Cardiac fibroblast (primary cell): ENCODE measurements at places on chromosomes 12 and 14.

GRCh38 chr14:21215130-21215878, 53.9 kb downstream of the HNRNPC start:
- DNase-seq: no peak

DNA sequence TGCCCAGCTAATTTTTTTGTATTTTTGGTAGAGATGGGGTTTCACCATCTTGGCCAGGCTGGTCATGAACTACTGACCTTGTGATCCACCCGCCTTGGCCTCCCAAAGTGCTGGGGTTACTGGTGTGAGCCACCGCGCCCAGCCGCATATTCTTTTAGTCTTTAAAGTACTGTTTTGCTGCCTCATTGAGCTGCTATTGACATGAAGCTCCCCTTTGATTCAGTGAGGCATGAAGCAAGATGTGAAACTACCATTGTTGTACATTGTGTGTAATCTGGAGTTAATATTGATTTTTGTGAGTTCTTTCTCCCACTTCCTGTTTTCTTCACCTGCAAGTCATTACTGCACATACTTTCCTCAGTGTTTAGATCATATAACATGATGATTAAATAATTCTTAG, 80.8 kb downstream of the MNAT1 start:
- no peak for DNase-seq

DNA sequence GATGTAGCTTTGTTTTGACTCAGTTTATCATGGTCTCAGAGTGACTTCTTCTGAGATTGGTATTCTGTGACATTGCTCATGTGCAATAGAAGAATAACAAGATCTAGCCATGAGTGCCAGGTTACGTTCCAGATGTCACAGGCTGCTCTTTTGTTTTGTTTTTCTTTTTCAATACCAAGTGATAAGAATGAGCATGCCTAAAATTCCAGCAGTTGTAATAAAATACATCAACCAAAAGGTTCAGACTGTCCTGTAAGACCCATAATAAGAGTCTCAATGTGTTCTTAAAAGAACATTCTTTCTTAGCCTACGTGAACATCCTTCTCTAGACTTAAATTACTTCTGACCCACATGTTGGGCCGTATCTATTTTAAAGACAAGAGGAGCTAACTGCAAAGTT, 669.2 kb downstream of the DIO2 start:
- peak; percentile 49 for DNase-seq

DNA sequence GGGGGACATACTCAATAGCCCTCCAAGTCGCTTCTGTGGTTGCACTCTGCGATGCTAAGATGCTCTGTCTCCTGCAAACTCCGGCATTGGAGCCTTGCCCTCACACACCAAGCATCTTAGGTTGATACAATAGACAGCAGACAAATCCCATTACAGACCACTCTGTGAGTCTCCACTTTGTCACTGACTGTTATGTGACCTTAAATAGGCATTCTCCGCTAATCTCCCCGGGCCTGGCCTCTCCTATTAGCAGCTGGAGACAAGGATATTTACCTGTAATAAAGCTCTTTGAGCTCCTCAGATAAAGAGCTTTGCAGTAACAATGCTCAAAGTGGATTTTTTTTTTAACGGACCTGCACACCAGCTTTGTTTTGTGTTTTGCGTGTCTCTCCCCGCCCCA, 479.7 kb upstream of the TBX3 start:
- DNase-seq: no peak

DNA sequence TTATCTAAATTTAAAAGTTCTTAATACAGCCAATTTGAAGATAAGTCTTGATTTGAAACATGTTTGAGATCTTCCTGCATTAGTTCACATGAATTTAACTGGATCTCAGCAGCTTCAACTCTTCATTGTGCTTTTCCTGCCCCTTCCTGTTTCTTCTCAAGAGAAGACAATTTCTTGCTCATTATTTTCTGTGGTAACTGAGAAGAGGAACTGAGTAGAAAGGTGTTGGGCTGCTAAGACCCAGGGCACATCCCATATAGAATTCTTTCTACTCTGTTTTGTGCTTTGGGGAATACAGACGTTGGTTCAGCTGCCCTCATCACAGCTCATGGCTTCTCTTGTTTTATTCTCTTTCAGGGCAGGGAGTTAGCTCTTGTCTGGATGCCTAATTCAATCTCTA, 110.2 kb downstream of the SNAPC1 start:
- no peak for DNase-seq

GRCh38 chr12:20150835-20151422, 217.4 kb upstream of the PDE3A start:
- peak; percentile 19 for DNase-seq

DNA sequence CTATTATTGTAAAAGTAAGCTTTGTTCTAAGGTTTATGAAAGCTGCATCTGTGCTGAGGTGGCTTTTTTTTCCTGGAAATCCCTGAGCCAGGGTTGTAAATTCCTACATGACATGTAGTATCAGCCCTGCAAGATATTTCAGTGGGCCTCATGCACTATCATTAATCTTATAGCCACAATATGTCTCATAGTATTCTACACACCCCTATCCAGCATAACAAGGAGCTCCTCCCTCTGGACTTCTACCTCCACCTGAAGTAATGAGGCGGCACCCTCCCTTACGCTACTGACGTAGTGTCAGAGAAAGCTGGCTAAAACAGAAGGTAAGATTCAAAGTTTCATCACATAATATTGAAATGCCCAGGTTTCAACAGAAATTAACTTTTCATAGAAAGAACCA, 35.5 kb downstream of the SLC5A8 start:
- no peak for DNase-seq

DNA sequence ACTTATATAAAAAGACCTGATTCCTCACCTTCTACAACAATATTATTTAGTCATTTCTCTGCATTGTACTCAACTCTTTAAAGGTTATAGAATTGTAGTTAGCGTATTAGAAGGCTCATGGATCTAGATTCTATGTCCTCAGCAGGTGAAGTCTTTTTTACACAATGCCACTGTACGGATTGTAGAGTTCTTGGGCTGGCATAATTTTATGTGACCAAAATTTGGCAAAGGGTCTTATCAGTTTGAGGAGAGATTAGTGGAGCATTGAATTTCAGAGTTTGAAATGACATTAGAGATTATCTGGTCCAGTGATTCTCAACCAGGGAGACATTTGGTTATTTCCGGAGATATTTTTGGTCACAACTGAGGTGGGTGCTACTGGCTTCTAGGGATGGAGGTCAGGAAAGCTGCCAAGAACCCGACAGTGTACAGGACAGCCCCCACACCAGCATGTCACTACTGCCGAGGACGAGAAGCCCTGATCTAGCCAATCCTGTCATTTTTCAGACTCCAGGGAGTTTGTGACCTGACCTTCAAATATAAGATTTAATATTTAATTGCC, 63.9 kb downstream of the BICD1 start:
- no peak for DNase-seq

DNA sequence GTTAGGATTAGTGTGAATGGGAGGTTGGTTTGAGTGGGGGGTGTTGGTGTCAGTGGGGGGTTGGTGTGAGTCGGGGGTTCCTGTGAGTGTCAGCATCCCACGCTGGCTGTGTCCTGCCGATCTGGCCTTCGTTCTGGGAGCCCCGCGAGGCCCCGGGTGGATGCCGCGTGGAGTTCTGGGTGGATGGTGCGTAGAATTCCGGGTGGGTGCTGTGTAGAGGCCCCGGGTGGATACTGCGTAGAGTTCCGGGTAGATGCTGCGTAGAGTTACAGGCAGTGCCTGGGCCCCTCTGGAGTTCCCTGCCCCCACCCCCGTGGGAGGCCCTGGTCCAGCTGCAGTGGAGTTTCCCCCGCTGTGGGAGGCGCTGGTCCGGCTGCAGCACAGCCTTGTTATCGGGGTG, 8.7 kb downstream of the NOC4L start:
- DNase-seq: no peak

- no peak for DNase-seq
Observed at GRCh38 chr14:66254038-66254437, 232.1 kb upstream of the CCDC196 start.

GRCh38 chr14:83883732-83884131, 1646.2 kb upstream of the FLRT2 start:
- DNase-seq: no peak

DNA sequence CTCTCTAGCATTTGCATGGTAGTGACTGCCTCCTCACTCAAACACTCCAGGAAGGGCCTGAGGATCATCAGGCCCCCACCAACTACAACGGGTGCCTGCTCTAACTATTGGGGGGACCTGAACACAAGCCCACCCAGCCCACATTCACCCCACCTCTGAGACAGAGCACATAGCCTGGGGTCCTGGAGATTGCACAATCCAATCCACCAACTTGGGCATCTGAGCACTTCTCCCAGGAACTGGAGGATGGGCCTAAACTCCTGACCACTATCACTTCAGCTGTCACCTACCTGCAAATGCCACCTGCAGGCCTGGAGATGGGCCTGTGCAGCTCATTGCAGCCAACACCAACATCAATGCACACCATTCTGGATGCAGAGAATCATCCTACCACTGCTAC, 66.6 kb downstream of the TMTC3 start:
- DNase-seq: no peak

- no peak for DNase-seq
Observed at GRCh38 chr14:34164162-34164864, 213.4 kb upstream of the EGLN3 start.

DNA sequence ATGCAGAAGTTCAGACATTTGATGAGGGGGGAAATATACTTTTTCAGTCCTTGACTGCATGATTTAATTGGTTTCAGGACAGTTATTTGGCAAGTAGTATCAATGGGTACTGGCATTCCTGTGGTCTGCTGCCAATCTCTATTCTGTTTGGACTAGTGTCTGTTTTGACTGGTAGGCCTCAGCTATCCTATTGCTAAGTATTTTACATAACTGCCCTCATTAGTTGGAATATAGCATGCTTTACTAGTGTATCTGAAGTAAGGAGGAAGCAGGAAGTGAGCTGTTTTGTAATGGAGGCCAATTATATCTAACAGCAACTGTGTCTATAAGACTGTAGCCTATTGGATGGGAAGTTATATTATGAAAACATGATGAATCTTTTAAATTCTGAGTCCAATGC, 104.3 kb downstream of the FLRT2 start:
- no peak for DNase-seq

- DNase-seq: no peak
Observed at GRCh38 chr12:77601069-77601468, 229.6 kb upstream of the NAV3 start.

DNA sequence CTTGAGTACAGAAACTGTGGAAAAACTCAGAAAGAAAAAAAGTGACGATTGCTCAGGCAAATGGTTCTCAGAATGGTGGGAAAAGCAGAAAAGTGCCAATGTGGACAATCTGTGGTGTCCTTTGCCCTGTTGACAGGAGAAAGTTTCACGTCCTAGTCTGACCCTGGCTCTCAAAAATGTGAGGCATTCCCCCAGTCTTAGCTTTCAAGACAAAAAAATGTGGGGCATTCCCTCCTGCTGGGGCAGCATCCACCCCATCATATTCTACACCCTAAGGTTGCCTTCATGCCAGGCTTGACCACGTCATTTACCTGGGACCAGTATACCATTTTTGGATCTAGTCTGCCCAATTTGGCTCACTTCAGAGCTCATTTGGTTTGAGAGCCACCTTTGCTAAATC, 20.7 kb upstream of the ANAPC7 start:
- DNase-seq: no peak

GRCh38 chr14:68822132-68822651, 29.3 kb upstream of the ZFP36L1 start:
- DNase-seq: no peak

DNA sequence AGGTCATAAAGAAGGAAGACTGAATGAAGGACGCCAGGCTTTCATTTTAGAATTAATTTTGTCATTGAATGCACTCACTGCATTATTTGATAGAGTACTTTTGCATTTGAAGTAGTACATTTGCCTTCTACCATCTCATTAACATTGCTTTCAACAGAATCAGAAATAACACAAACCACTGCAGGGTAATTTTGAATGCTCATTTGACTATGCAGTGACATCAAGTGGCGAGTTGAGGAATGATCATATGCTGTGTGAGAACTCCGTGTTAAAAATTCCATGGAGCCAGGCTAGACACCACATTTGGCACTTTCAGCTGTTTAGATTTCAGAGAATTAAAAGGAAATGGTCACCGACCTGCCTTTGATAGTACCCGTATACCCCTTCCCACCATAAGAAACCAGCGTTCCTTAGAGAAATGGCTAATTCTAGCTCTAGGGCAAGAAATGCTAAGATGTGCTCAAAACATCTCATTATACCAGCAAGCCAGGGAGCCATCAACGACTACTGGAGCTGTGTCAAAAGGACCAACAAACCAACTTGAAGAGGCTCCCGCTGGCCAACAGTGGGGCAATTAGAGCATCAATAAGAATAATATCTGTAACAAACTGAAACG, 16.5 kb downstream of the HEBP1 start:
- DNase-seq: peak; percentile 81

DNA sequence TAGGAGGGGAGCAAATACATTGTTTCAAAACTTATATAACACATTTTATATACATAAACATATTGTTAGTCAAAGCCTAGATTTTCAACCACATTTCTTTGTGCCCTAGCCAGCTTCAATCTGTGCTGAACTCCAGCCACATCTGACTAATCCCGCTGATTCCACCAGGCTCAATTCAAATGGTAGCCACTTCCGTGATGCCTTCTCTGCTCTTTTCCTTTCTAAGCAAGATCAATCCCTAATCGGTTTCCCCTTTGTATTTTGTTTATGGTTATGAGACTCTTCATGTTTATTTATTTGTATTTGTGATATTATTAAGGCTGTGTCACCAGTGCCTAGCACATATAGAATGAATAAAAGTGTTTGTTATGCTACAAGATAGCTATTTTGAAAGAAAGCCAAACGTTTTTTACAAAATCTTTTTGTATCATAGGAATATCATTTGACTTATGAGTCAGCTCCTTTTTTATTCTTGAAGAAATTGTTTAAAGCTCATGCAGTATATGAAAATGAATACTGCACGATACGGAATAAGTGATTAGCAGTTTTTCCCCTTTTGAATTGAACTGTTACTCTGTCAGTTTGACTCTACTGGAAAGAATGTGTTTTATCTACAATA, 110.2 kb downstream of the PLEKHA5 start:
- peak; percentile 63 for DNase-seq

GRCh38 chr14:56119201-56119981, 1.2 kb downstream of the PELI2 start:
- DNase-seq: peak; percentile 54

DNA sequence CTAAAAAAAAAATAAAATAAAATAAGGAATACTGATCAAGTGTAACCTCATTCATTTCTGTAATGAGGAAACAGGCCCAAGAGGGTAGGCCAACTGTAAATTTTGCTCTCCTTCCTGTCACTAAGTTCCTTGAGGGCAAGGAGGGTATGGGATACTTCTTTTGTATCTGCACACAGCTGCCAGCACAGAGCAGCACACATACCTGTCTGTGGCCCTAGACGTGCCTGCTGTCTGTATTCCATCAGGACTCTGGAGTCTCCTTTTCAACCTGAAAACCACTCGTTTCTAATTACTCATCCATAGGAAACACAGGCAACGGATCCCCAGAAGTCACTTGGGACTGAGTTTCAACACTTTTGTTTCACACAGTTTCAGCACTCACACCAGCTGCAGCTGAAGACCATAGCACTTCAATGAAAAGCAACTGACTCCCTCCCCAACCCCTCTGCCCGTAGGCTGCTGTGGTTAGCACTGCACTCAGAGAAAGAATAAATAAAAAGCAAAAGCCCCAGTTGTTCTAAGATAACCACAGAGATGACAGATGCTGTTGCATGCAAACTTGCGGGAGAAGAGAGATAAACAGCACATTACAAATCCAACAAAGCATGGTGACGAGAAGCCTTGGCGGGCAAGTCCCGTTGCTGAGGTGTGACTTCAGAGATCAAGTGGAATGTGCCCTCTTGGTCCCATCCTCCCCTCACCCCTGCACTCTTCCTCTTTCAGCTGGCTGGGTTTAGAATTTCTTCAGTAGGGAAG, 24.9 kb downstream of the CRACR2A start:
- peak; percentile 81 for DNase-seq

GRCh38 chr14:92948647-92949046, 25.7 kb downstream of the CHGA start:
- no peak for DNase-seq
